ENCODE measurements at places on chromosomes 2 and 18. TPM values are rescaled to one million over a fixed set of nuclear protein-coding genes. Genes with fewer than 3 reads are reported as not detected.

Gene B4GALT6
- 5.3 TPM for total RNA-seq

Gene STPG4
- total RNA-seq, result not detected

Gene RESP18
- not detected for total RNA-seq

Gene NFATC1
- total RNA-seq, result 4.7 TPM

Gene FSHR
- total RNA-seq, result not detected

Gene MOGAT1
- total RNA-seq, result not detected

Gene SIX3
- 3.3 TPM for total RNA-seq

Gene ASXL3
- total RNA-seq, result not detected

Gene GALNT3
- total RNA-seq, result not detected

Gene ENOSF1
- total RNA-seq, result 24.5 TPM

Gene MZT2A
- total RNA-seq, result 117 TPM

Gene PLGLB2
- 0.11 TPM for total RNA-seq

Gene RFX8
- total RNA-seq, result not detected

Gene RFTN2
- not detected for total RNA-seq

Gene NRP2
- 133 TPM for total RNA-seq

Gene CCDC93
- total RNA-seq, result 11.4 TPM

Gene XDH
- total RNA-seq, result 0.92 TPM

Gene FKBP1B
- 11.9 TPM for total RNA-seq

Gene TWSG1
- 19.2 TPM for total RNA-seq

Gene IMP4
- 160 TPM for total RNA-seq

Gene TDRD15
- not detected for total RNA-seq

Gene POTEF
- not detected for total RNA-seq

Gene EPB41L3
- total RNA-seq, result 0.41 TPM

Gene LHCGR
- not detected for total RNA-seq

Gene C2orf80
- not detected for total RNA-seq

Gene MROH2A
- total RNA-seq, result 0.22 TPM

Gene CCL20
- 3.9 TPM for total RNA-seq

Gene PROKR1
- not detected for total RNA-seq
